Stimulated activated CD8-positive, alpha-beta memory T cell treated with anti-CD3 and anti-CD28 coated beads, Interleukin-4, amount 100 ng/mL, for 24 hours (primary cell): ENCODE measurements at places on chromosomes 16 and 17.

DNA sequence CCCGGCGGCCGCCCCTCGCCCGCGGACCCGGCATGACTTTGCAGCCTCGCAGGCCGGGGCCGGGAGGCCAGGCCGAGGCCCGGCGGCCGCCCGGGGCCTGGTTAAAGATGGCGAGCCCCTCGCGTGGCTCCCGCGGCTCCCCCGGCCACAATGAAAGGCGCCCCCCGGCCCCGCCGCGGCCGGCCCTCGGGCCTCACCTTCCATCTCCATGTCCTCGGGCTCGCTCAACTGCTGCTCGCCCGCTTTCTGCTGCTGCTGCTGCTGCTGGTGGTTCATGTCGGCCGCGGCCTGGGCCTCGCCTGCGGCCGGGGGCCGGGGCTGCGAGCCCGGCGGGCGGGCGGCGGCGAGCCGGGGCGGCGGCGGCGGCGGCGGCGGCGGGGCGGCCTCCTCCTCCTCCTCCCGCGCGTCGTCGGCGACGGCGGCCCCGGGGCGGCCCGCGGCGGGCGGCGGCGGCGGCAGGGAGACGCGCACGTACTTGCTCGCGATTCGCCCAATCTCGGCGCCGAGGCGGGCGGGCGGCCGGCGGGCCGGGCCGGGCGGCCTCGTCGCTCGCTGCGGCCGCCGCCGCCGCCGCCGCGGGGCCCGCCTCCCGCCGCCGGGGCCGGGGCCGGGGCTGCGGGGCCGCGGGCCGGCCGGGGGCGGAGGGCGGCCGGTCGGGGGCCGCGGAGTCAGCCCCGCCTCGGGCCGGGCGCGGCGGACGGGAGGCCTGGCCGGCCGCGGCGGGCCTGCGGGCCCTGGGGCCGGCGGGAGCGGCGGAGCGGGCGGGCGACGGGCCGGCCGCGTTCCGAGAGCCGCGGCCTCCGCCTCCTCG is 491 bp downstream of the USP7 start:
- DNase-seq, result no peak

DNA sequence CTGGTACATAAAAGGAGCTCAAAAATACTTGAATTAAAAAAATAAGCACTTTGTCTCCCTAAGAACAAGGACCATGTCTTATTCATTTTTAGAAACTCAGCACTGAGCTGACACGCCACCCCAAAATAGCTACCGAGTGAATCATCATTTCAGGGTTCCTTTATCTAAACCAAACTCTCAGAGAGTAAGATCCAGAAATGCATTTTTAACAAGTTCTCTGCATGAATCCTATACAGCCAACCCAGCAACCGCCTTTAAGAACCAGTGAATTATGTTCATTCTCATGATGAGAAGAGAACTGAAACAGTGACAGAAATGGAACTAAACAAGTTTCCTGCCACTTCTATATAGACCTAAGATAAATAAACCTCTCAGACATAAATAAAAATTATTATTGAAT is 8.7 kb downstream of the C16orf87 start:
- no peak for DNase-seq

DNA sequence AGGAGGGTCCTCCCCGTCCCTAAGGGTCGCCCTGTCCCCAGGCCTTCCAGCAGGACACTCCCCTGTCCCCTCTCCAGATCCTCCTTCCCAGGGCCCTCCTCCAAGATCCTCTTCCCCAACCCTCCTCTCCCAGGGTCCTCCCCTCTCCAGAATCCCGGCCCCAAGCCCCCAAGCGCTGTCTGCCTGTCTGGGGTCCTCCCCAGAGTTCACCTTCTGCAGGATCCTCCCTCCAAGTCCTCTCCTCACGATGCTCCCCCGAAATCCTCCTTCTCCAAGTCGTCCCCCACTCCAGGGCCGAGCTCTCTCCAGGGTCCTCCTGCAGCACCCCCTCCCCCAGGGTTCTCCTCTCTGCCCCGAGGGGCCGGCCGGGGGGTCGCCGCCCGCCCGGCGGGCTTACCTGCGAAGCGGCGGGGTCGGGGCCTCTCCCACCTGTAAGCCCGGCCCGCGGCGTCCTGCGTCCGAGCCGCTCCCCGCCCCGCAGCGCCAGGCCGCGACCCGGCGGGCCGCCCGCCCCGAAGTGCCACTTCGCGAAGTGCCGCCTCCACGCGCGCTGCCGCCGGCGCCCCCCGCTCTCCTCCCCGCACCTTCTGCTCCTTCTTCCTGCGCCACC is 678 bp upstream of the BAIAP2 start:
- DNase-seq, result no peak

DNA sequence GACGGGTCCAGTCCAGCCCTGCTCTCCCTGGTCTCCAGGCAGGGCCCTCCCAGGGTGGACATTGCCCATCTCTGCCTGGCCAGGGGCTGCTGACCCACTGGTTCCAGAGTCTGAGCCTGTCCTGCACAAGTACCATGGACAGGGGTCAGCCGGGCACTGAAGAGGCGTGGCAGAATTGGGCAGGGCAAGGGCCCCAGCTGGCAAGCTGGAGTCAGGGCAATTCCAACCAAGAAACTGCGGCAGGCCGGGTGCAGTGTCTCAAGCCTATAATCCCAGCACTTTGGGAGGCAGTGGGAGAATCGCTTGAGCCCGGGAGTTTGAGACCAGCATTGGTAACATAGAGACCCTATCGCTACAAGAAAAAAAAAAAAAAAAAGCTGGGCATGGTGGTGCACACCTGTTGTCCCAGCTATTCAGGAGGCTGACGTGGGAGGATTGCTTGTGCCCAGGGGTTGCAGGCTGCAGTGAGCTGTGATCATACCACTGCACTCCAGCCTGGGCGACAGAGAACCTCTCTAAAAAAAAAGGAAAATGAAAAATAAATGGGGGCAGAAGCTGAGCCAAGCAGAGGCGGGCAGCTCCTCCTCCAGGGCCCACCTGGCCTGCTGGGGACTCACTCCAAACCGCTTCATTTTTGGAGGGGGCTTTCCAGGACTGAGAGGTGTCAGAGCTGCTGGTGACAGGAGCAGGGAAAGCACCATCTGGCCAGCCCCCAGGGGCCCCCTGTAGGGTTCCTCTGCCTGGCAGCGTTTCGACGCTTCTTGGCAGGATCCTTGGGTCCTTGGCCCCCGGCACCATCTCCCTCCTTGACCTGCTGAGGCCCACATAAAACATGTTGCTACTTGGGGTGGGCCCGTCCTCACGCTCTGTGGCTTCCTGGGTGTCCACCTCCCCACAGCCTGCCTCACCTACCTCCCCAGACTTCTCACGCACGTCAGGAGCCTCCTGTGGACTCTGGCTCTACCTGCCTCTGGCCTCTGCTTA is 2.9 kb upstream of the MAFG start:
- no peak for DNase-seq

- no peak for DNase-seq
These were observed 115.4 kb downstream of the METRNL start for GRCh38 chr17:83194761-83195329.

DNA sequence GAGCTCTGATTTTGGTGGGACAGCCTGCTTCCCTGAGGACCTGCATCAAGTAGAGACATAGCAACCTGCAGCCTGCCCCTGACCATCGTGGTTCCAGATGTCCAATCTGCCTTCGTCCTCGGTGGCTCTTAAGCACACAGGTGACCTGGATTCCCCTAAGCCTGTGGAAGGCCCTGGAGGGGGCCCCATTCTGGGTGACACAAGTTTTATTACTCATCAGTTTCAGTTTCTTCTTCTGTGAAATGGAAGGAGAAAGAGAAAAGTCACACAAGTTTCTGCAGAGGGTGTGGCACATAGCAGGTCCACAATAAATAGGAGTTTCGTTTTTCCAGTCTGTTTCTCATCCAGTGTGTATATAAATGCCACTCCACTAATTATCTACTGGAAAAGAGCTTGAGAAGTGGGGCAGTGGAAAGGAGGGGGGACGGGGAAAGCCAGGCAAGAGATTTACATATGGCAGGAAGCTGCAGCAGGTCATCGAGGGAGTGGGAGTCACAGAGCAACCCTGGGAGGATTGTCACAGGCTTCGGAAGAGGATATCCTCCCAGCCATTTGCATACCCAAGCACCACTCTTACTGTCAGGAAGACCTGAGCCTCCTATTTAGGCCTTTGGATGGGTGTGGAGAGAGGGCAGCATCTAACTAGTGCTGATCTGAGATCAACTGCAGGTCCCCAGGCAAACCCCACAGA is 10.0 kb upstream of the NOS2 start:
- DNase-seq, result no peak

GRCh38 chr16:72443809-72444208 is 271.9 kb upstream of the PMFBP1 start:
- no peak for DNase-seq

GRCh38 chr17:49985310-49985990 is 9.6 kb downstream of the DLX3 start:
- DNase-seq, result no peak

GRCh38 chr17:17647524-17648178 is 33.6 kb upstream of the RAI1 start:
- DNase-seq, result no peak

GRCh38 chr17:12320286-12320685 is 299.6 kb downstream of the MAP2K4 start:
- DNase-seq, result no peak

DNA sequence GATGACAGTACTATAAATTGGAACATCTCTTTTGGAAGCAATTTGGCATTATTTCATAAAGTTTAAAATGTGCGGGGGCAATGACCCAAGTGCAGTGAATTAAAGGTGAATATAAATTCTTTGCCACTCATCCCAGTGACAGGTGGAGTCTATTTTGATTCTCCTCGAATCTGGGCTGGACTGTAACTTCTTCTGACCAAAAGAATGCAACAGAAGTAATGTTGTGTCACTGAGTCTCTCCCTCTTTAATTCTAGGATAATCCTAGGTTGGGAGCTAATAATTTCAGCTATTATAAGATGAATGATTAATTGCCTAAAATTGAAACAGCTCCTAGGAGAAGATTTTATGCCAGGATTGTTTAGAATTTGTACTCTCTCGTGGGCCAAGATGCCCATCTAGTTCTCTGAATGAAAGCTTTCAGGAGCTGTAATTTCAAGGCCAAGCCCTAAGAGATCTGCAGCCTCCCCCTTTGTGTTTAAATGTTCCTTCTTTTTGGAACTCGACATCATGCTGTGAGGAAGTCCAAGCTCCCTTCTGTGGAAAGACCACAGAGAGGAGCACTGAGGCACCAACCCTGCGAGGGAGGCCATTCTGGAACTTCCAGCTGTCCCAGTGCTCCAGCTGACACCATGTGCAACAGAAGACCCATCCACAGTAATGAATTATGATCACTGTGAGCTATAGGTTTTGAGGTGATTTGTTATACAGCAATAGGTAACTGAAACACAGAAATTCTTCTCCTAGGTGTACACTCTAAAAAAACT is 208.1 kb downstream of the COPRS start:
- DNase-seq, result no peak
